Activated CD8-positive, alpha-beta memory T cell treated with anti-CD3 and anti-CD28 coated beads, Interleukin-2, amount 50 U/mL, for 48 hours (primary cell): ENCODE measurements at places on chromosomes 3 and 15.

GRCh38 chr15:80999623-81000036 lies 1.1 kb upstream of the TLNRD1 start:
- DNase-seq, result peak; percentile 75

DNA sequence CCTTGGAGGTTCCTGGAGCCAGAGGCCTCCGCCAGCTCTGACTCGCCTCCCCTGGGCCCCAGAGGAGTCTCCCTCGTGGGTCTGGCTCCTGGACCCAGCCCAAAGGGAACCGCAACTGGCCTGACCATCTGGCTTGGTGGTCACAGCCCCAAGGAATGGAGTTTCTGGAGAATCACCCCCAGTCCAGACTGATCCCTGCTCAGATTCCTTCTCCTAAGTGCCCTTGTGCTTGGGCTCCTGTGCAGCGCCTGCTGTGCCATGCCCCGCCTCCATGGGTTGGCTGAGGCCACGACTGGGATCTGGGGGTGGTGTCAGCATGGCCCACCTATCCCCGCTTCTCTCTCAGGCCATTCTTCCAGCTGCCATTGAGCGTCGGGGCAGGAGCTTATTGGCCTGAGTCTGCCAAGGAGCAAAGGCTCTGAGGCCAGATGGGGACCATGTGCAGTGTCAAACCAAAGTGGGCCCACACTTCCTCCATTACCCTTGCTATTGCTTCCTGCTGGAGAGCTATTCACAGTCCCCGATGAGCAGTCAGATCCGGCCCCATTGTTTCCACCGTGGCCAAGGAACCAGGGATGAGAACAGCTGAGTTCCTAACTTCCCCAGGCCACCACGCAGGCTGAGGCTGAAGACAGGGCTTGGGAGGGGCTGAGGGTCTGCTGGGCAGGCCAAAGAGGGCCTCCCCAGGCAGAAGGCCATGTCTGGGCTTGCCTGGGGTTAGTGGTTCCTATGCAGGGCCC lies 19.0 kb downstream of the CSPG4 start:
- no peak for DNase-seq

GRCh38 chr15:32649342-32649741 lies 7.8 kb downstream of the SCG5 start:
- DNase-seq, result no peak

DNA sequence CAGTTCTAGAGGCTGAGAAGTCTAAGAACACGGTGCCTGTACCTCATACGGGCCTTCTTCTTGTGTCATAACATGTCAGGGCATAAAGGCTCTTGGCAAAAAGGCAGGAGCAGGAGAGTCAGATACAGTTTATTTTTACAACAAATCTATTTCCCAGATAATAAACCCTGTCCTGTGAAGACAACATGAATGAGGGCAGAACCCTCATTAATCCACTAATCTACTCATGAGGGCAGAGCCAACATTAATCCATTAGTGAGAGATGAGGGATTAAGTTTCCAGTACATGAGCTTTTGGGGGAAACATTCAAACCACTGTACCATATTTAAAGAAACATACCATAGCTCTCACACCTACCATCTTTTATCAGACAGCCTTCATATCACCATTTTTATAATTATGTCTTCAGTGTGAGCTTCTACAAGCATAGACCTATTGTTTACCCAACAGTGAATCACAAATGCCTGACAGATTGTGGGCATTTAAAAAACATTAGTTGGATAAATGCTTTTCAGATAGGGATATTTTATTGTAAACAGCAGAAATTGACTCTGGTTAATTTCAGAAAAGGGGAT lies 645.8 kb downstream of the GRM7 start:
- no peak for DNase-seq

DNA sequence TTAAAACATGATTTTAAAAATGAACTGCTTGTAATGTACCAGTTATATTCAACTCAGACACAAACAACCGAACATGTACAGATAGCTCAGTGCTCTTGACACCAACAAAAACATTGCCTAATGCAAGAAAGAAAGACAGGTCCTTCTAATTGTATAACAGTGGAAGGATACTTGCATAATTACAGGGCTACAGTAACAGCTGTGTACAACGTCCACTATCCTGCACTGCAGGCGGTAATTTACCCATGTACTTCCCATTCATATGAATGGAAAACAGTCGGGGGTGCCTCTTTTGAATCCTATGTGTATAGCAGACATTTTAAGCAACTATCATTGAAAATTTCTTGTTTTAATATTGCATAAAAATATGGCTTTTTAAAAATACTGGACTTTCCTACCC lies 41.1 kb upstream of the PLSCR5 start:
- DNase-seq, result no peak

DNA sequence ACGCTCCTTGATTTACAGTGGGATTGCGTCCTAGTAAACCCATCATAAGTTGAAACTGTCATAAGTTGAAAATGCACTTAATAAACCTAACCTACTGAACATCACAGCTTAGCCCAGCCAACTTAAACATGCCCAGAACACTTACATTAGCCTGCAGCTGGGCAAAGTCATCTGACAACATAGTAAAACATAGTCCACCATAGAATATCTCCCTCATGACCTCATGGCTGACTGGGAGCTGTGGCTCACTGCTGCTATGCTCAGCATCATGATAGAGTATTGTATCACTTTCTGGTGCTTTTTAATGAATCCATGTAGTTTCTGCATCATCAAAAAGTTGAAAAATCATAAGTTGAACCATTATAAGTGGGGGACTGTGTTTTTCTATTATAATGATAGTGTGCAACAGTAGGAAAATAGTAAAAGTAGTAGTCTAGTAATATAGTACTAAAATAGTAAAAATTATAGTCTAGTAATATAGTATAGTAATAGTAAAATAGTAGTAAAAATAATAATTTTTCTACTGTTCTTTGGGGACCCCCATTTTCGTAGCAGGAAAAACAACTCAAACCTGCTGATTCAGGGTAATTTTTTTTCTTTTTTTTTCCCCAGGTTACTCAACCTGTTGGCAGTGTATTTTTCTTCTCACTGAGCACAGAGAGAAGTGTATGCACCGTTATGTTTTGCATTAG lies 233.5 kb downstream of the MYRIP start:
- no peak for DNase-seq

DNA sequence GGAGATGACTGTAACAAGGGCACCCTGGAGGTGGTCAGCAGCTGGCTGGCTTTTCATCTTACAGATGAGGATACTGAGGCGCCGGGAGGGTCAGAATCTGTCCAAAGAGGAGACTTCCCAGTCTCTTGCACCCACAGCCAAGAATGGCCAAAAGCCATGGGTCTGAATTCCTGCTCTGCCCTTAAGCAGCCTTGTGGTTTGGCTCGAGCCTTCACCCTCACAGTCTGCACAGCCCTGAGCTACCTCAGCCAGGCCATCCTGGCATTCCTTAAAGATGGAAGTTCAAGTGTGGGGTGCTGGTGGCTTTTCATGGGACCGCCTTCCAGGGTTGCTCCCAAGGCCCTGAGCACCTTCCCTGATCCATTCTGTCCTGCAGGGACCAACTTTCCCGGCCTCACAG lies 59.2 kb downstream of the CACNA2D2 start:
- DNase-seq, result no peak

GRCh38 chr15:67119238-67119846 lies 53.9 kb downstream of the SMAD3 start:
- no peak for DNase-seq
